SK-MEL-5 (cell line): ENCODE measurements at places on chromosomes 6 and 20. TPM values are rescaled to one million over a fixed set of nuclear protein-coding genes. Genes with fewer than 3 reads are reported as not detected.
A peak's percentile ranks its signal among the peaks of the same experiment; 100 is the strongest.

Gene UCKL1
- total RNA-seq = 21.5 and 23.2 TPM in 2 replicates

- DNase-seq = peak; percentile 50
These were observed 193.1 kb downstream of the DOK5 start for GRCh38 chr20:54668271-54669039.

DNA sequence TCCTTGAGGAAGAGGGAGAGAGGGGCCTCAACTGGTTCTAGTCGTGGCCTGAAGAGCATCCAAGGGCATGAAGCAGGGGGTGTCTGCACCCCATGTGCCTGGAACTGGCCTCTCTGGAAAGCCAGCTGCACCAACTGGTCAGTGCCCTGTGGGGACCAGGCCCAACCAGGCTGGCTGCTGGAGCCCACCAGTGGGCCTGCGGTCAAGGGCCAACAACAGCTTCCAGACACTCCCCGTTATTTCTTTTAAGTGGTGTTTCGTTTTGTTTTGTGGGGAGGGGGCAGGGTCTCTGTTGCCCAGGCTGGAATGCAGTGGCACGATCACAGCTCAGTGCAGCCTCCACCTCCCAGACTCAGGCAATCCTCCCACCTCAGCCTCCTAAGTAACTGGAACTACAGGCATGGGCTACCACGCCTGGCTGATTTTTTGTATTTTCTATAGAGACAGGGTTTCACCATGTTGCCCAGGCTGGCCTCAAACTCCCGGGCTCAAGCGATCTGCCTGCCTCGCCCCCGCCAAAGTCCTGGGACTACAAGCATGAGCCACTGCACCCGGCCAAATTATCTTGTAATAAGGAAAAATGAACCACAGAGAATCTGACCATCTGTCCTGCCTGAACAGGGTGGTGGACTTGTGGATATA lies 11.9 kb upstream of the C20orf144 start:
- no peak for DNase-seq

GRCh38 chr20:46312075-46312944 lies 4.0 kb upstream of the CDH22 start:
- DNase-seq = no peak

DNA sequence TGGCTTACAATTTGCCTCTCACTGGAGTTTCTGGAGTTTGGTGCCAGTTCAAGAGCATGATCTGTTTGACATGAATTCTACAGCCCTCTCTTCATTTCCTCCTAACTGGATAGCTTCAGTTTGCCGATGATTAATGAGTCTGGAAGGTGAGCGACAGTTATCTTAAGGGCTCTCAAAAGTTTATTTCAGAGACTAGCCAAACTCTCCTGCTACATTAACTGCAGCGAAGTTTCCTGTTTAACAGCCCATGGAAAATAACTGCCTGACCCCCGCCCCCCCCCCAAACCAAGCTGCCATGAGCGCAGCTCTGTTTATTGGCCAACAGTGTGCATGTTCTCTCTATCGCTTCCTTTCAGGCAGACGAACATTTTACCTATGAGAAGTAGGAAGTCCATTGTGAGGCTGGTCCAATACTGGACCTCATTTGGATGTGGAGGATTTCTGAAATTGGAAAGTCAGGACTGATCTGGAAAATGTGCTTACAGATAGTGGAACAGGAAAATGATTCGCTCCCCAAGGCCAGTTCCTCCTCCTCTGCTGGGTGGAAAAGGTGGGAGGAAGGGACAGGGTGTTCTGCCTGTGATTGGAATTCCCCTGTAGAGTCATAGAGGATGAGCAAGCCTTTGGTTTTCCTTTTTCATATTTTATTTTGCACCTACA lies 522.2 kb upstream of the JAG1 start:
- no peak for DNase-seq

DNA sequence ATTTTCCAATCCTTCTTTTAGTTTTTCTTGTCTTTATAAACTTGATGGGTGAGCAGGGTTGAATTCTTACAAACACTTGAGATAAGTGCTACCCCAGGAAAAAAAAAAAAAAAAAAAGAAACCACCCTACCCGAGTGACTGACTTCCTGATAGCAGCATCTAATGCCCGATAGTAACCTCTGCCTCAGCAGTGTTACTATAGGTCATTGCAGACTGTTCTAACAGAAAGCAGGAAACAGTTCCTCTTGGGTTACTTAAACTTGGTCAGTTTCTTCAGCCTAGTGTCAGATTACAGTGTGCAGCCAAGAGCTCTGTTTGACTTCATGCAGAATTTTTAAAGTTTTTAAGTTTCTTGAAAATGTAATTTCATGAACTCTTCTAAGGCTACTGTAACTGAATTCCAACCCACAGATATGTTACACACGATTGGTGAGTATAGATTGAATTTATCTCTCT lies 2.1 kb downstream of the MYLIP start:
- peak; percentile 94 for DNase-seq

- no peak for DNase-seq
These were observed 12.5 kb downstream of the OTOR start for GRCh38 chr20:16760431-16761304.

GRCh38 chr6:32187009-32187709 lies 2.8 kb downstream of the PBX2 start:
- DNase-seq = no peak

- DNase-seq = no peak
These were observed 1.9 kb downstream of the CALHM5 start for GRCh38 chr6:116513224-116513875.

Gene IL17A
- total RNA-seq = not detected in 2 replicates

Gene ADTRP
- not detected in 2 replicates for total RNA-seq

- DNase-seq = no peak
These were observed 751.5 kb downstream of the CBLN4 start for GRCh38 chr20:55253781-55254180.

Gene SOX18
- 0.37 TPM in 1 of 2 replicates, not detected in the other for total RNA-seq

Gene TMEM200A
- total RNA-seq = 0.16 and 0.21 TPM in 2 replicates

DNA sequence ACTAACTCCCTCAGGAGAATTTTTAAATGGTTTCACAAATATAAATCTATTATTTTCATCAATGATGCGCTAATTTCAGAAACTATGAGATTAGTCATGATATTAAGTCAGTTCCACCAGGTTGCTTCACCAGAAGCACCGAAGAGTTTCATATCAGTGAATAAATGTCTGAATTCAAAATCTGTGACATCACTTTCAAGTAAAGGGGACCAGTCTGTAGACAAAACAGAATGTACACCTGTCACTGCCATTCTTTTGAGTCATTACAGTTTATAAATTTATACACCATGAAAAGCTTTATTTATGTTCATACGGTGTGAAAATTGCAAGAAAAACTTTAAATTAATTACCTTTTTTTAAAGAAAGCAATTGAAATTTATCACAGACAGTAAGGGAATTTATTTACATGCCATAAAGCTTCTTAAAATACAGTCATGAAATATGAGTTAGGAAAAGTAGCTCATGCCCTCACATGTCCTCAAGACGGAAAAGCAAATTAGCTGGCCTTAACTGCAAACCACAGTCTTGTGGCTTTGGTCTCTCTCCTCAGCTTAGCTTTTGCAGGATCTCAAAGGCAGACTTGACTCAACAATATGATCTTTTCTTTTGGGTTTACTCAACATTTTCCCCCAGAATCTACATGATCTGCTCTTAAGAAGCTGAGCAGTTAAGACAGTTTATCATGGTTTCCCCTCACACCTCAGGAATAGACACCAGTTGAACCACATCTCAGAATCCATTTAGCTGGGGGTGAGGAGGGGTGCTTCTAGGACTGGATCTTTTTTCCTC lies 177.7 kb upstream of the MCHR2 start:
- peak; percentile 2 for DNase-seq

DNA sequence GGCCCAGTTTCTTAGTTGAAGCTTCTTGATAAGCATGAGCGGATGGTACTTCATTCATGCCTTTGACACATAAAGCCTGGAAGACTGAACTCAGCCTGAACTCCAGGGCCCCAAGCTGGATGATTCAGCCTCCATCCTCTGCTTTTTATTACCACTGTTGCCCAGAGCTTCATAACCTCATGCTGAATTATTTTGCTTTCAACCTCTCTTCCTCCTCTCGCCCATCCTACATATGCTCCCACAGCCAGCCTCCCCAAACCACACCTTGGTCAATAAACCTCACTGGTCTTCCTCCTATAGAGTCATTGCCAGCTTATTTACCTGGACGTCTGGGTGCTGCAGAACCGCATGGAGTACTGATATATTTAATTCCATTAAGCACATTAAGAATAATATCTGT lies 59.4 kb downstream of the SLC35B3 start:
- DNase-seq = no peak

- no peak for DNase-seq
These were observed 191.8 kb upstream of the MAN1A1 start for GRCh38 chr6:119541132-119541905.

- DNase-seq = no peak
These were observed 429.5 kb upstream of the ARID1B start for GRCh38 chr6:156347656-156348055.

Gene BTN1A1
- total RNA-seq = not detected in 2 replicates

- DNase-seq = peak; percentile 14
These were observed 21.9 kb upstream of the CDH4 start for GRCh38 chr20:61230166-61230565.

Gene TRMT6
- total RNA-seq = 26.9 and 29.1 TPM in 2 replicates

DNA sequence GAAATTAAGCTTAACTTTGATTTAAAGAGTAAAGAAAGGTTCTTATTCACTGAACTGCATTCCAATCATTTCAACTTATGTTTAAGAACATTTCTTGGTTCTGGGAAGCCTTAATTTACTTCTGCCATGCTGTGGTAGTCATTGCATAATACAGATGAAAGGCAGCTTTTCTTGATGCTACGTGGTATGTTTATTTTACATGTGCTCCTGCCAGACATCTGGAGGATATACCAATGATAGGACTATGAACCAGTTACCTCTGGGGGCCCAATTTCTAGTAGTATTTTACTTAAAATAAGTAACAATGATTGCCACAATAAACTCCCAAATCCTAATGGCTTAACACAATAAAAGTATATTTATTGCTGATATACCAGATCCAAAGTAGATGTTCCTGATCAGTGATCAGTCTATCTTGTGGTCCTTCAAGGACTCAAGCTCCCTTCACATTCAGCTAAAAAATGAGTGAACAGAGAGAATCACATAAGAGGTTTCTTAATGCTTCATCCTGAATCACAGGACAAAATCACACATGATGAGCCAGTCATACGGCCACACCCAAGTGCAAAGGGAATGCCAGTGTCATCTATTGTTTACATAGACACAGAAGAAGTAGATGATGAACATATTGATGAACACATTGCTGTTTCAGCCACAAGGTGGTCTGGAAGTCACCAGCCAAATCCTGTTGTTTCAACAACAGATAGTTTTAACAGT lies 56.5 kb upstream of the CCN2 start:
- DNase-seq = no peak

Gene XKR7
- 0.03 and 0.11 TPM in 2 replicates for total RNA-seq

DNA sequence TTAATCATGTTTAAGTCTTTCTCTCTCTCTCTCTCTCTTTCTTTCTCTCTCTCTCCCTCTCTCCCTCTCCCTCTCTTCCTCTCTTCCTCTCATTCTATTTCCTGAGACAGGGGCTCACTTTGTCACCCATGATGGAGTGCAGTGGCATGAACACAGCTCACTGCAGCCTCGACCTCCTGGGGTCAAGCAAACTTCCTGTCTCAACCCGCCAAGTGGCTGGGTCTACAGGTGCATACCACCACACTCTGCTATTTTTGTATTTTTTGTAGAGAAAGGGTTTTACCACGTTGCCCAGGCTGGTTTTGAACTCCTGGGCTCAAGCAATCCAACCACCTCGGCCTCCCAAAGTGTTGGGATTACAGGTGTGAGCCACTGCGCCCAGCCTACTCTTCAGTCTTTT lies 15.7 kb upstream of the RPS10 start:
- no peak for DNase-seq

- no peak for DNase-seq
These were observed 299.3 kb upstream of the ECI2 start for GRCh38 chr6:4434655-4435054.

Gene IL20RA
- total RNA-seq = not detected in 2 replicates

- no peak for DNase-seq
These were observed 41.3 kb downstream of the REV3L start for GRCh38 chr6:111441678-111442243.

GRCh38 chr6:150680510-150680909 lies 80.8 kb downstream of the PLEKHG1 start:
- no peak for DNase-seq

GRCh38 chr6:159151266-159151855 lies 17.8 kb upstream of the FNDC1 start:
- peak; percentile 57 for DNase-seq

DNA sequence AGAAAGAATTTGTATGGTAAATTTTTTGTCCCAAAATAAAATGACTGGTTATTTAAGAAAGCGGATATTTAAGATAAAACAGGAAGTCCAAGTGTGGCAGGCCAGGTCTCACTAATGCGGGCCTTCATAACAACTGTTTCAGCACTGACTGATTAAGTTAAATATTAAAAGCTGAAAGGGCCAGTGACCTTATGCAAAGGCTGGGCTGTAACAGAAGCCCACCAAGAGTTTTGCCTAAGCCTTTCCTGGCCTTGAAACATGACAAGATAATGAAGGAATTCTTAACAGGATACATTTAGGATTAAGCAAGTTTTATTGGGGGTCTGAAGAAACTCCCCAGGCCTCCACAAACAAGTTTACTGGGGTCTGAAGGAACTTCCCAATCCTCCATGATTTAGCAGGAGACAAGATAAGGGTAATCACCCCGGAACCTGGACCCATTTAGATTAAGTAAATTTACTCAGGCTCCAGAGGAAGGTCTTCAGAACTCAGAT lies 36.3 kb downstream of the ZNF133 start:
- DNase-seq = no peak

- no peak for DNase-seq
These were observed 271.5 kb upstream of the CDYL start for GRCh38 chr6:4504700-4505099.

DNA sequence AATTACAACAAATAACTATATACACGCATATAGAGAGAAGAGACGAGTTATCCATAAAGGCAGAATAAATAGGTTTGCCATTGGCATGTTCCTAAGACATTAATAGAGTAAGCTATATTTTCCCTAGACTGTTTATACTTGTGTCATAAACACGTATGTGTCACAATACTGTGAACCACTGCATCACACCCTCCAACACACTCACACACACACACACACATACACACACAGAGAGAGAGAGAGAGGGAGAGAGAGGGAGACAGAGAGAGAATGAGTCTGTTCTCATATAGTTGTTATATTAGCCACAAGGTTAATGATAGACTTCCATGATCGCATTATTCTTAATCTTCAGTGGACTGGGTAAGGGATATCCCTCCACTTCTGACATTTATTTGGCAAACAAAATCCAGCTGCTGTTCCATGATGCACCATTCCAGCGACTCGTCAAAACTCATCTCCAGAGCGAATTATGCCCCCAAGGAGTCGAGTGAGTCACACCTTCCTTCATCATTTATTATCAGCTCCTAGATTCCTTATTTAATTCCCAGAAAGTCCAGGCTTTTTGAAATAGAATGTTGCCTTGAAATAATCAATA lies 82.8 kb upstream of the HIVEP1 start:
- no peak for DNase-seq

- peak; percentile 80 for DNase-seq
These were observed 45.9 kb downstream of the ZNF217 start for GRCh38 chr20:53547664-53548239.

Gene BNIP5
- total RNA-seq = not detected in 2 replicates

Gene C6orf15
- not detected in 2 replicates for total RNA-seq
